Activated CD4-positive, alpha-beta memory T cell treated with anti-CD3 and anti-CD28 coated beads for 36 hours (primary cell): ENCODE measurements at places on chromosomes 7 and 10. TPM values are rescaled to one million over a fixed set of nuclear protein-coding genes. Genes with fewer than 3 reads are reported as not detected.

GRCh38 chr10:10779511-10779910, 238.2 kb upstream of the CELF2 start:
- no peak overlapping the region for H3K27ac ChIP-seq
- peaks cover 12% of the 10 kb centered on the region for H3K27me3 ChIP-seq
- no peak overlapping the region for H3K4me3 ChIP-seq
- H3K4me1 ChIP-seq, result no peaks in the 10 kb centered on the region

- peaks cover 13% of the 10 kb centered on the region for H3K4me1 ChIP-seq
- H3K4me3 ChIP-seq, result no peak overlapping the region
- H3K27ac ChIP-seq, result no peak overlapping the region
- DNase-seq, result no peak
- no peaks in the 10 kb centered on the region for H3K27me3 ChIP-seq
Observed at GRCh38 chr7:111510584-111511378, 51.5 kb downstream of the IMMP2L start.

GRCh38 chr7:152341039-152341913, 94.5 kb downstream of the KMT2C start:
- no peak for DNase-seq
- no peak overlapping the region for H3K4me3 ChIP-seq
- no peaks in the 10 kb centered on the region for H3K27me3 ChIP-seq
- H3K27ac ChIP-seq, result no peak overlapping the region
- H3K36me3 ChIP-seq, result peaks cover 2% of the 10 kb centered on the region

Gene TMEM184A
- total RNA-seq, result not detected

DNA sequence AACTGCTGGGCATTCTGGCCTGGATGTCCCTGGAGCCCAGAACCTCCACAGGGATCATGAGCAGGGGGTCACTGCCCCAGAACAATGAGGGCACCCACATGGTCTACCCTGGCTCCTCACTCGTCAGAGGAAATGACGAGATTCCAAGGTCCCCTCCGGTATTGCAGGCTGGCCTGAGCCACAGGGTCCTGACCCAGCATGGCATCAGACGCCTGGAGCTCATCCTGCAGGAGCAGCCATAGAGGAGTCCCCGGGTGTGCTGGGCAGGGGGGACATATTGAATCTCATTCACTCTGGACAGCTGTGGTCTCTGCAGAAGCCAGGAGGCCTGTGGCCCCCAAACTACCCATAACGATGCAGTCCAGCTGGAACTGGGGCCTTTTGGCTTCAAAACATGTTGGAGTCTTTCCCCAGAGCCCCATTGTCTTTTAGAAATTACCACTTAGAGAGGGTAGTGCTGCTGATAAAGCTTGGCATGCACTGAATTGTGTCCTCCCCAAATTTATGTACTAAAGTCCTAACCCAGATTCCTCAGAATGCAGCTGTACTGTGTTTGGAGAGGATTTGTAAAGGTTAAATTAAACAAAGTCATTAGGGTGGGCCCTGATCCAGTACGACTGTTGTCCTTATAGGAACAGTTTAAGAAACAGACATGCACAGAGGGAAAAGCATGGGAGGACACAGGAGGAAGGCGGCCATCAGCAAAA, 27.7 kb downstream of the ANXA8 start:
- no peak for DNase-seq
- H3K27me3 ChIP-seq, result peaks cover 9% of the 10 kb centered on the region
- peaks cover 3% of the 10 kb centered on the region for H3K4me1 ChIP-seq
- H3K4me3 ChIP-seq, result no peak overlapping the region
- no peak overlapping the region for H3K27ac ChIP-seq
- no peaks in the 10 kb centered on the region for H3K36me3 ChIP-seq

- DNase-seq, result no peak
- H3K36me3 ChIP-seq, result peaks cover 58% of the 10 kb centered on the region
- no peaks in the 10 kb centered on the region for H3K27me3 ChIP-seq
- H3K27ac ChIP-seq, result no peak overlapping the region
- no peak overlapping the region for H3K4me3 ChIP-seq
- H3K4me1 ChIP-seq, result peaks cover 6% of the 10 kb centered on the region
Observed at GRCh38 chr10:31509989-31510388, 191.0 kb downstream of the ZEB1 start.

DNA sequence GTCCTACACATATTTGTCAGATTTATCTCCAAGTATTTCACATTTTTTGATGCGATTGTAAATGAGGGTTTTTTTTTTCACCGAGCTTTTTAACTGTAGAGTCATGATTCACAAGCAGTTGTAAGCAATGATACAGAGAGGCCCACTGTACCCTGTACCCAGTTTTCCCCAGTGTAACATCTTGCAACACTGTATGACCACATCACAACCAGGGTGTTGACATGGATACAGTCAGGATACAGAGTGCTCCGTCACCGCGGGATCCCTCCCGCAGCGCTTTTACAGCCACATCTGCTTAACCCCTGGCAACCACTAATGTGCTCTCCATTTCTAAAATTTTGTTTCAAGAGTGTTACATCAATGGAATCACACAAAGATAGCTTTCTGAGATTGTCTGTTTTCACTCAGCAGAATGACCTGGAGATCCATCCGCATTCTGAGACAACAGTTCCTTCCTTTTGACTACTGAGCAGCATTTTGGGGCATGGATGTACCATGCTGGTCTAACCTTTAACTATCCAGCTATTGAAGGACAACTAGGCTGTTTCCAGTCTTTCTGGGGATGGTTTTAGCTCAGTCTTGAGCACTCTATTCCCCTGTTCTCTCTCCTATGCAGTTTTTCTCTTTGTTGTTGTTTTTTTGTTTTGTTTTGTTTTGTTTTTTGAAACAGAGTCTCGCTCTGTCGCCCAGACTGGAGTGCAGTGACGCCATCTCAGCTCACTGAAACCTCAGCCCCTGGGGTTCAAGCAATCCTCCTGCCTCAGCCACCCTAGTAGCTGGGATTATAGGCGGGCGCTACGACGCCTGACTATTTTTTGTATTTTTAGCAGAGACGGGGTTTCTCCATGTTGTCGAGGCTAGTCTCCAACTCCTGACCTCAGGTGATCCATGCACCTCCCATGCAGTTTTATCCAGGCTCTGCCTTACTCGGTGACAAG, 25.9 kb downstream of the GPRIN2 start:
- H3K4me3 ChIP-seq, result no peak overlapping the region
- H3K27me3 ChIP-seq, result no peaks in the 10 kb centered on the region
- H3K36me3 ChIP-seq, result no peaks in the 10 kb centered on the region

Gene CTAGE15
- not detected for total RNA-seq

DNA sequence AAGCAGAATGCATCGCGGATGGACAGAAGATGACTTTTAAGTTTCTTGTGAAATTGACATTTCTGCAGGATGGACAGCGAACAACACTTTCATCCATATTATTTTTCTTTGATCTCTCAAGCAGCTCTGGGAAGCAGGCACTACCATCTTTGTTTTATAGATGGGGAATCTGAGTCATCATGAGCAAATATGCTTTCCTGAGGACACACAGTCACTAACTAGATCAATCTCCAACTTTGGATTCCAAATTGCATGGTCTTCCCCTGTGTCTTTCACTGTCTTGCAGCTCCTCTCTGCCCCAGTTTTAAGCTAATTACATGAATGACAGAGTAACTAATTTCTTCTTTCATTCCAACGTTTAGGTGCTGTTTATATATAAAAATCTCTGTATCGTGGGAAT, 201.5 kb downstream of the ADAM12 start:
- no peaks in the 10 kb centered on the region for H3K36me3 ChIP-seq
- H3K4me1 ChIP-seq, result no peaks in the 10 kb centered on the region
- no peak overlapping the region for H3K4me3 ChIP-seq
- H3K27me3 ChIP-seq, result no peaks in the 10 kb centered on the region
- H3K27ac ChIP-seq, result no peak overlapping the region

Gene CCDC3
- total RNA-seq, result 0.34 TPM

Gene SCART1
- total RNA-seq, result 6.2 TPM
